ENCODE measurements at places on chromosomes 16 and 17.

- no peak for DNase-seq
Measured at GRCh38 chr16:87874639-87875427, 5.5 kb upstream of the SLC7A5 start.

GRCh38 chr17:81095383-81095762, 60.4 kb downstream of the BAIAP2 start:
- DNase-seq = no peak

GRCh38 chr16:12295395-12295794, 318.9 kb downstream of the SNX29 start:
- DNase-seq = no peak

DNA sequence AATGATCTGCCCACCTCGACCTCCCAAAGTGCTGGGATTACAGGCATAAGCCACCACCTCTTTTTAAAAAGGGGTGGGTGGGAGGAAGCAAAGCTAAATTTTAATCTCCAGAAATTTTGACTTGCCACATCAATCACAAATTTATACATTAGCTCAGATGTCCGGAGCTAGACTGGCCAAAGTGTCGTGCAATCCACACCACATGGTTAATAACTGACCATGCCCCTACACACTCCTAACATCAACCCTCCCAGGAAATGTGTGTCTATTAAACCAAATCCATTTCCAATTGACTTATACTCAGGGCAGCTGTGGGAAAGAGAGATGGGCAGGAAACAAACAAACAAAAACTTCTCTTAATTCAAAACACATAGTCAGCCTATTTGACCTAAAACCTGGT, 29.9 kb downstream of the SMURF2 start:
- no peak for DNase-seq

DNA sequence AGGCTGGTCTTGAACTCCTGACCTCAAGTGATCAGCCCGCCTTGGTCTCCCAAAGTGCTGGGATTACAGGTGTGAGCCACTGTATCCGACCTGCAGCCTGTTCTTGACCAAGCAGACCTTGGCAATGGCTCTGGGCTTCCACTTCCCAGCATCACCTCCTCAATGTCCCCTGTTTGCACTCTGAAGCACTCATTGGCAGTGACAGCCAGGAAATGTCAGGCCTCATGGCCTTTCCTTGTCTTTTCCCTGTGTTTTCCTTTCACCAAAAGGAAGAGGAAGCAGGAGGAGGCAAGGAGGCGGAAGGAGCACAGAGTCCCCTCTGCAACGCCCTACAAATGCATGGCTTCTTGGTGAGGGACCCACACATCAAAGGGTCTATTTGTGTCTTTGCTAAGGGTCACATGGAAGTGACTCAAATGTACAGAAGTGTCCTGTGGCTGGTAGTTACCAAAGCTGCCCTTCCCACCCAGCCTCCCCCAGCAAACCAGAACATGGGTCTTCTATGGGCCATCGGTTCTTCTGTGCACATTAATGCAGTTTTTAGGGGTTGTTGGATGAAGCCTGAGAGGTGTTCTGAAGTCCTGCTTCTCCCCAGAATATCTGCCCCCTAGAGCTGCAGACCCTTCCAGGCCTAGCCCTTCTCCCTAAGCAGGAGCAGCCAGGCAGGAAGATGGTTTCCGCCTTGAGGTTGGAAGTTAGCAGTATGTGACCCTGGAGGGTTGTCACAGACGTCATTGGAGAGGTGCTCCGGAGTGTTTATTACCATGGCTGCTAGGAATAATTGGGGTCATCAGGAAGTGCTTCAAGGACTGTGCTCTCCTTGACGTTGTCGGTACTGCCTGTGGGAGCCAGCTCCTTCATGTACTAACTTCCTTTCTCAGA, 60.8 kb downstream of the WIPI1 start:
- no peak for DNase-seq

GRCh38 chr16:11129378-11129781, 126.6 kb downstream of the SOCS1 start:
- DNase-seq = no peak

- DNase-seq = no peak
Measured at GRCh38 chr16:87836844-87837581, 32.3 kb downstream of the SLC7A5 start.

GRCh38 chr16:55944377-55944802, 69.2 kb upstream of the CES5A start:
- no peak for DNase-seq

DNA sequence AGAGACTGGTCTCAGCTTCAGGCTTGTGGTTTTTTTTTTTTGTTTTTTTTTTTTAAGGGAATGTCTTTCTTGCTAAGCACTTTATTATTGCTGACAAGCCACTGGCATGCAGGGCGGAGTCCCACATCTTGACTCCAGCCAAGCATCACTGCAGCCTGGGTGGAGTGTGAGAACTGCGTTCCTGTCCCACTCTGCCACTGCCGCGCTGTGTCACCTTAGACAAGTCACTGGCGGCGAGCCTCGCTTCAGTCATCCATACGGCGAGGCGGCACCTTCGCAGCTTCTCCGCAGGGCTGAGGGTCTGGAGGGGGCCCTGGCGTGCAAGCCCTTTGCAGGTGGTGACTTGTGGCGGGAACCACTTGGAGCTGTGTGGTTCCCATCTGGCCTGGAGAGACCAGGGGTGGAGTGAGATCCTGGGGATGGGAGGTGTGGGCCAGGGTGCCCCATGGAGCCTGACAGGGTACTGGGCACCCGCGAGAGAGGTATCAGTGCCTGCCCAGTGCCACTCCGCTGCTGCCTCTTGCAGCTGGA, 99.1 kb upstream of the CIBAR2 start:
- DNase-seq = no peak

DNA sequence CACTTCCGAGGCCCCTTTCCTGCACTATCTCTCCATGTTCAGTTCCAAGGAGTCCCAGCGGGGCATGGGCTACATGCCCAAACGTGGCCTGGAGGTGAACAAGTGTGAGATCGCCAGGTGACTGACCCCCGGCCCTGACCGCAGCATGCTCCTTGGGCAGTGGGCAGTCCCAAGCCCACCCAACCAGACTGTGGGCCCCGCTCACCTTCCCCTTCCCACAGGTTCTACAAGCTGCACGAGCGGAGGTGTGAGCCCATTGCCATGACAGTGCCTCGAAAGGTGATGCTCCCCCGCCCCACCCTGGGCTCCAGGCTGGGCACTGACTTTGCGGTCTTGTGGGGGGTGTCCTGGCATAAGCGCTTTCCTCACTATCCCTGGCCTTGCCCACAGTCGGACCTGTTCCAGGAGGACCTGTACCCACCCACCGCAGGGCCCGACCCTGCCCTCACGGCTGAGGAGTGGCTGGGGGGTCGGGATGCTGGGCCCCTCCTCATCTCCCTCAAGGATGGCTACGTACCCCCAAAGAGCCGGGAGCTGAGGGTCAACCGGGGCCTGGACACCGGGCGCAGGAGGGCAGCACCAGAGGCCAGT, 4.7 kb downstream of the CORO1A start:
- DNase-seq = no peak

DNA sequence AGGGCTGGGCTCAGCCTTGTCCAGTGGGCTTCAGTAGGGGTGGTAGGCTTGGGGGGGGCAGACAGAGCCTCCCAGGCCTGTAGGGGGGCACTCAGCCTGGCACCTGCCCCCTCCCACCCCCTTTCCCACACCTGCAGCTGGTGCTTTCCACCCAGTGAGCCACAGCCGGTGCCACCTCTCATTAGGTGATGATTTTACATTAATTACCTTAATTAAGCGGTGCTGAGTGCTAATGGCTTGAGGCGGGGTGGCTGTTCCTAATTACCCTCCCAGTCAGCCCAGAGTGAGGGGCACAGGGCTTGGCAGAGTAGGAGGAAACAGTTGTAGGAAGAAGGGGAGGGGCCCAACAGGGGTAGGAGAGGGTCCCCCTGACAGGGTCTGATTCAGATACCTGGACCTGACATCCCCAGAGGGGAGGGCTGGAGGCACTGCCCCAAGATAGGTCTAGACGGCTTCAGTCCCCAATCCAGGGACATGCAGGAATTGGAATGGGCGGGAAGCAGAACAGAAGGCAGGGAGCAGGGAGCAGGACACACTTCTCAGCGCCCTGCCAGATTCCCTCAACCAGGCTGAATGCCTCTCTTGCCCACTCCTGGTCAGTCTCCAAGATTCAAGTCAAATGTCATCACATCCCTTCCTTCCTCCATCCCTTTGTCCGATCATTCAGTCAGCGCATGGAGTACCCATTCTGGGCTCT, 26.5 kb upstream of the PHF12 start:
- no peak for DNase-seq

- DNase-seq = no peak
Measured at GRCh38 chr17:65634533-65634932, 73.1 kb upstream of the AXIN2 start.

DNA sequence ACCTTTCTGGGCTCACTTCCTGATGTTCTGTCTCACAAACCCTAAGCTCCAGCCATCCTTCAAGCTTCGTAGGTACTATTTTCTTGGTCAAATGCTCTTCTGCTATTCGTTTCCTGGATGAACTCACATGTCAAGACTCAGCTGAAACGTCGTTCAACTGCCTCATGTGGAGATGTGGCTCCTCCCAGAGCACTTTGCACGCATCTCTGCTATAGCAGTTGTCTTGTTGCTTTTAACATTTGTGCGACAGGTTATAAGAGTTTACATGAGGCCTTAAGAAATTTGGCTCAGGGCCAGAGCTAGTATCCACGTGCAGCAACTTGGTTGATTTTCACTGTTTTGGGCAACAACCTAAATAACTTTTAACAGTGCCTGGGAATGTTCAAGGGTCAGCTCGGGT, 2.8 kb upstream of the KRT40 start:
- DNase-seq = no peak

GRCh38 chr16:55015181-55015913, 84.7 kb downstream of the IRX5 start:
- DNase-seq = no peak

GRCh38 chr16:25875956-25876598, 184.3 kb downstream of the HS3ST4 start:
- DNase-seq = no peak

GRCh38 chr16:23700509-23700908, 12.5 kb downstream of the ERN2 start:
- DNase-seq = no peak

DNA sequence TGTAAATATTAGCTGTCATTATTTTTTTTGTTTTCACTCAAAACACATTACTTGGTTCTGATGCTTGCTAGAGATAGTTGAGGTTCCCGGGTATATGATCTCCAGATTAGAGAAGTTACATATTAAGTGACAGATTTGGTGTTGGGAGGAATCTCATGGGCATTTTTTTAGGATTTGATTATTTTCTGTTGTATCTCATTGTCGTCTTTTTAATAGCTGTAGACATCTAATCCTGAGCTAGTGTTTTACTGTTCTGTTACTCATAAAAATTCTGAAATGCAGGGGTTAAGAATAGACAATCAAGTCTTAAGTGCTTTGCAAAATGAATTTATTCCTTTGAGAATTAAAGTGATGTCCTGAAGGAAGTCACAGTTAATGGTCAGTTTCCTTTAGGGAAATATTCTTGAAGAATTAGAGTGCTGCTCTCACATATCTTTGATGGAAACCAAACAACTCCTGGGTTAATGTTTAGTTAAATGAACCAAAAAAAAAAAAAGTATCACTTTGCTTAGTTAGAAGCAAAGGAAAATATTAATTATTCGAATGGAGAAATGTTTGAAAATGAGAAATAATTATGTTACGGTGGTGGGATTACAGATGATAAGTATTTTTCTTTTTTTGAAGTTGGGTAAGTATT, 251.7 kb upstream of the CACNG5 start:
- no peak for DNase-seq

DNA sequence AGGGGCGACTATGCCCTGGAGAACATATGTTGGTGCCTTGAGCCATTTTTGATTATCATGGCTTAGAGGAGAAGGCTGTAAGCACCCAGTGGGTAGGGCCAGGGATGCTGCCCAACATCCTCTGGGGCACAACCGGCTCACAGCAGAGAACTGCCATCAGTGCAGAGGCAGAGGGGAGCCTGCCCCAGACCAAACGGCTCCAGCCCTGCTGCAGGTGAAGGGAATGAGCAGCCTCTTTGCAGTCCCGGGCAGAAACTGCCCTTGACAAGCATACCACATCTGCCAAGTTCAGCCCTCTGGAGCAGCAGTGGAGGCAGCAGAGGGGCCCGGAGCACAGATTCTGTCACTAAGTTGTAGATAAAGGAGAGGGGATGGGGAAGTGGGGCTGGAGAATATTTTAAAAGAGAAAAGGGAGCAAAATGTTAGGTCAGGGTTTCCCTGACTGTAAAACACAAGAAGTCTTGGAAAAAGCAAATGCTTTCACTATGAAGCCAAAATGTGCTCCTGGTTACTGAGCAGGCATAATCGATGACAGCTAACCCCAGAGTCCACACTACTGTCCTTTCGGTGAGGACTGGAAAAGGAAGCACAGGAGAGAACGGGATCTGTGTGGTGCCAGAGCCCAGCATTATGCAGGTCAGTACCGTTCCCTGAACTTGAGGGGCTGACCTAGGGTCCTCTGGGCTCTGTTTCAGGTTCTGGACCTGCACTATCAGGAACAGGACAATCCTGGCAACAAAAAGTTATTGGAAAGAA, 72.0 kb downstream of the CREBBP start:
- DNase-seq = no peak

DNA sequence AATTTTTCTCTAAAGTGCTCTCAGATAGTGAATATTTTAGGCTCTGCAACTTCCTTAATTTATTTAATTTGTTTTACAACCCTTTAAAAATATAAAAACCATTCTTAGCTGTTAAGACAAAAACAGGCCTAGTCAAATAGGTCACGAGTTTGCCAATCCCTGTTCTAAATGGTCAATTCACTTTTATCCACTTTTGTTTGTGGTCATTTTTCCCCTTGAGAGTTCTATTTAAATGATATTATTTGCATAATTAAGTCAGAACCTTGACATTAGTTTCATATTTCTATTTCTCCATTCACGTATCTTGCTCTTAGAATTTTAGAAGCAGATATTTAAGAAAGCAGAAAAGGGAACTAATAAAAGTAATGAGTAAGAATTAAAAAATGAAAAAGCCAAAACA, 4.0 kb downstream of the AMFR start:
- no peak for DNase-seq

GRCh38 chr17:76260220-76260619, 4.9 kb upstream of the UBALD2 start:
- DNase-seq = no peak

DNA sequence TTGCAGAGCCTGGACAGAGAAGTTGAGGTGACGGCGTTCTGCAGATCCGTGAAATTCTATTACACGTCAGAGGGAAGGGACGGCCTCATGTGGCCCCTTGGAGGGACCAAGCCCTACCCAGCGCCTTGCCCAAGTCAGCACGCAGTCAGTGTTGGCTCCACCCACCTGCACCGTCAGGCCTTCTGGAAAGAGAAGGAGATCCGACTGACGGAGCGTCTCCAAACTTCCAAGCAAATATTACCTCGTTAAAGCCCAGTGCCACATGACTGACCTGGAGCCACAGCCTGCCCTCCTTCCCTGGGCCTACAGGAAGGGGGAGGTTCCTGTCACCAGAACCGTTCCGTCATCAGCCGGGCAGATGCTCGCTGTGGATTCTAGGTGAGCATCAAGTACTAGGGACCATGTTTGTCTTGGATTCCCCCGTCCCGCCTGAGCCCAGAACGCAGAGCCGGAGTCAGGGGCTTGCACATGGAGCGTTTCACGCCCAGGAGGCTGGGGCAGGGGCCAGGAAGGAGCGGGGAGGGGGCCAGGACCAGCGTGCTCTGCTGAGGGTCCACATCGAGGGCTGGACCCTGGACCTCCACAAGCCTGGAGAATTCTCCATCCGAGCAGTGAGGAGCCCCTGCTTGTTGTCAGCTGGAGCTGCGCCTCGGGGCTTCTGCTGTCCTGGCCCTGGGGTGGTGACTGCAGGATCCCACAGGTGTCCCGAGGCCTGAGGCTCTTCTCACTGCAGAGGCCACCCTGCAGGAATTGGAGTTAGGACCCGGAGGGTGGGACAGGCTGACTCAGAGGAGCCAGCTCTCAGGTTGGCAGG, 22.6 kb upstream of the METRNL start:
- DNase-seq = no peak

- no peak for DNase-seq
Measured at GRCh38 chr17:27218719-27219488, 75.0 kb upstream of the WSB1 start.
